ENCODE measurements at places on chromosomes 6 and 20.

- no peak for DNase-seq
Observed at GRCh38 chr6:140275725-140276124, 901.3 kb upstream of the CITED2 start.

DNA sequence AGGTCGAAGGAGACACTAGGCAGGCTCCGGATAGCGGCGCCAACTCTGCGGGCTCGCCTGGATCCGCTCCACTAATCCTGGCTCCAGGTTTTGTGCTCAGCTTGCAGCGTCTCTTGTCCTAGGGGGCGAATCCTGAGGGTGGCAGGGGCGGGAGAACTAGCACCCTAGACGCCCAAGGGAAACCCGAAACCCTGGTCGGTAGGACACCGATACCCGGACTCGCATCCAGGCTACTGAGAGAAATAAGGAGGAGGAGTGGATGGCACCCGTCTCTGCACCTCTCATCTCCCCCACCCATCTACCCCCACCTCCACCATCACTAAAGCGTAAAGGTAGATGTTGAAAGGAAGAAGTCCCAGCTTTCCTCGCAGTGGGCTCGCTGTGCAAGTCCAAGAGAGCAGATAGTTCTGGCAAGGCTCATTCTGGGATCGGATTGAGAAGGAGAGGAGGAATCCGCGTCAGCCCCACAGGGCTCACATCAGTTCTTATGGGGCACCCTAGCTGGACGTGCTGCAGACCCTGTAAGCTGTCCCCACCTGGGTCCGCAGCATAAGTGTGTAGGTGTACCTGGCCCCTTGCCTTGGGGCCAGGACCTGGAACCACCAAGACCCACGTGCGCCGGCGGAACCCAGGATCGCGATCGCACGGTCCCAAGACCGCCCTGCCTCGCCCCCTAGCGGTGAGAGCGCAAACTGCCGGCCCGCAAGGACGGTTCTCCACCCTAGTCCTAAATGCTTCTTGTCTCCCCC lies 6.9 kb downstream of the SLC32A1 start:
- DNase-seq = peak; percentile 29

DNA sequence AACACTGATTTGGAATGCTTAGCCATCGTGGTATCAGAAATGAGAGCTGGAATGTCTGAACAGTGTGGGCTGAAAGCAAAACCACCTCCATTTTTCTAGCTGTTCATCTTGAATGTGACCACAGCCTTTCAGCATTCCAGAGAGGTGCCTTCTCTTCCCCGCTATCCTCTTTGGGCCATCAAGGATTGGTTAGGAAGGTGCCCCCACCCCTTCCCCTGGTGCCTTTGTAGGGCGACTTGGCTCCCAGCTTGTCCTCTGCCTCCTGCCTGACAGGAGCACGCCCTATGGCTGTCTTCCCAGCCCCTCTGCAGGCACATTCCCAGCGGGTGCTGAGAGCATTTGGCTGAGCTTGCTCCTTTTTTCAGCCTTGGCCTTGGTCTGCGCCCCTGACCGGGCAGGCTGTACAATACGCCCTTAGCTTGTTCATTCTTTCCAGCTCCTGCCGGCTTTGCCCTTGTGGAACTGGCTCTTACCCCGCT lies 97.5 kb downstream of the ARMC2 start:
- DNase-seq = no peak

- DNase-seq = no peak
Observed at GRCh38 chr6:82841309-82841708, 224.3 kb downstream of the UBE3D start.

- no peak for DNase-seq
Observed at GRCh38 chr6:83853178-83854000, at the start of gene RIPPLY2. Gene RIPPLY2, plus strand, starts transcription at chr6:83853360. Its CDS starts 57 bp downstream, at chr6:83853417.

GRCh38 chr6:170439366-170440361 lies 113.4 kb downstream of the PSMB1 start:
- no peak for DNase-seq

GRCh38 chr6:14765721-14766390 lies 480.0 kb upstream of the JARID2 start:
- DNase-seq = no peak

DNA sequence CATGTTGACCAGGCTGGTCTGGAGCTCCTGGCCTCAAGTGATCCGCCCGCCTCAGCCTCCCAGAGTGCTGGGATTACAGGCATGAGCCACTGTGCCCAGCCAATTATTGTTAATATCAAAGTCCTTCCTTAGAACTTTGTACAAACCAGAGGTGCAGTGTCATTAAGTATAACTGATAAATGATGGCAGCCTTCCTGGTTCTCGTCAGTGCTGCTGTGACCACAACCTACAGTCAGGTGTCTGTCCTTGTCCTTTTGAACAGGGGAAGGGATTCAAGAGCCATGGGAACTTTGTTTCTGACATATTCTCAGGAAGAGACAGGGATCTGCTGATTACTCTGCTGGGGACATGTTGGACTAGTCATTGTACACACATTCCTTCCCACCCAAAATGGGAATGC lies 103.2 kb upstream of the TIAM2 start:
- DNase-seq = no peak

DNA sequence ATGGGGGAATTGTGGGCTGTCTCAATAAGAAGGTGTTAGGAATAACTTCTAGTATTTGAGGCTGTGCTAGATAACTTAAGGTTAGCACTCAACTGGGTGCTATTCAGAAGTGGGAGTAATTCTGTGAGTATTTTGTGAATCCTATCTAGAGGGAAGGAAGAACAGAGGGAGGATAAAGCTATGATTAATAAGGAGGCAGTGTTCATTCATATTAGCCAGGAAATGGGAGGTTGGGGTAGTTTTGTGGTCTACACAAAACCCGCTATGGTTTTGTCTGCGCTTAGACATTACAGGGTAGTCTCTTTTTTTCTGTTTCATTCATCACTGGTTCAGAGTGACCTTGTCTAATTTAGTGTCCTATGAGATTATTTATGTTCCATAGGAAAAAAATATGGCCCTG lies 341.0 kb downstream of the ARHGAP18 start:
- DNase-seq = no peak

DNA sequence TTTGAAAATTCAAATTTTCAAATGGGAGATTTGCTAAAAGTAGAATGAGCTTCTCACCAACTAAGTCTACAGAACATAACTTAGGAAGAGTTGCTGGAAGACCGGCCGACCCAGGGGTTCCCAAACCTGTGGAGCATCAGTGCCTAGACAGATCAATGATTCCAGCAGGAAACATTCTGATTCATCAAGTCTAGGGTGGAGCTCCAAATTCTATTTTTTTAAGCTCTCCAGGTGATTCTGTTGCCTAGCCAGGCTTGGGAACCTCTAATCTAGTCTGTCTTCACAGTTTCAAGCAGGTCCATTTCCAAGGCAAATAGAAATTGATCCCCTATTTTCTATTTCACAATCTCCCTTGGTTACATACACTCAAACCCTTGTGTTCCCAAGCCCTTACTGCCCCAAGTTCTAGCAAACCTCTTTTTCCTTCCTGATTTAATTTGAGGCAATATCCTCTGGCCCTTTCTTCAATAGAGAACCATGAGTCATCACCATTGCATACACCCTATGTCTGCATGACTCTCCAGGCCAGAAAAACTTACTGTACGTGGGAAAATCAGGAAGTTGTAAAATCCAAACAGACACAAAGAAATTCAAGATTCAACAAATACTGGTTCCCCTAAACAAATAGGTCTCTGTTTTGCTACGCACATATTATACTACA lies 8.9 kb downstream of the ATXN1 start:
- no peak for DNase-seq

DNA sequence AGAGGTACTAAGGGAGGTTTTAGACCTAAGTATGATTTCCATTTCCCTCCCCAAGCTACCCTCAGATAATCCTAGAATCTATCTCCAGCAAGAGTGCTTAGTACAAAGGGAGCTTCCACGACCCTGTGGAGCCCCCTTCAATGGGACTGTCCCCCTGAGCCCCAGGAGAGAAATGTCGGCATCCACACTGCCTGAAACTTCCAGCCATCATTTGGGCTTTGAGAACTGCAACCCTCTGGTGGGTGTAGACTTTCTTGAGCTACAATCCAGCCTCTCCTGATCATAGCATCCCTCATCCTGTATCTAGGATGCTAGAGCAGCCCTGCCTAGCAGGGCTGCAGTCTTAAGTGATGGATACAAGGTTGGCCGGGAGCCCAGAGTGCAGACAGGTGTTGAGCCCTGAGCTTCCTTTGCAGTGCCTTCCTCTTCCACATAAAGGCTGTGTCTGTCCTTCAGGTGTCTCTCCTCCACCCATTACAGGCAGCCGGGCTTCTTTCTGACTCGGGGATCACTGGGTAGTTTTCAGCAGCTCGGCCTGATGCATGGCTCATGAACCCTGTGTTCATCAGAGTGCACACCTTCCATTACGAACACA lies 424.5 kb downstream of the PREX1 start:
- DNase-seq = no peak

DNA sequence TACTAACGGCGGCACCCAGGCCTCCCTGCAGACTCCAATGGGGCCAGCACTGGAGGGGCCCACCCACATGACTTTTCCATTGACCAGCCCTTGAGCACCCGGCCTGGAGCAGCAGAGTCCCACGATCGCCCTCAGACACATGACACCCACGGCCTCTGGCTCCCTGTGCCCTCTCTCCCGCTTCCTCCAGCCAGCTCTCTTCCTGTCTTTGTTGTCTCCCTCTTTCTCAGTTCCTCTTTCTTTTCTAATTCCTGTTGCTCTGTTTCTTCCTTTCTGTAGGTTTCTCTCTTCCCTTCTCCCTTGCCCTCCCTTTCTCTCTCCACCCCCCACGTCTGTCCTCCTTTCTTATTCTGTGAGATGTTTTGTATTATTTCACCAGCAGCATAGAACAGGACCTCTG lies 26.1 kb upstream of the FANCE start:
- DNase-seq = no peak

- no peak for DNase-seq
Observed at GRCh38 chr6:119594907-119595306, 245.3 kb upstream of the MAN1A1 start.

GRCh38 chr6:136334853-136335252 lies 45.2 kb upstream of the BCLAF1 start:
- no peak for DNase-seq

DNA sequence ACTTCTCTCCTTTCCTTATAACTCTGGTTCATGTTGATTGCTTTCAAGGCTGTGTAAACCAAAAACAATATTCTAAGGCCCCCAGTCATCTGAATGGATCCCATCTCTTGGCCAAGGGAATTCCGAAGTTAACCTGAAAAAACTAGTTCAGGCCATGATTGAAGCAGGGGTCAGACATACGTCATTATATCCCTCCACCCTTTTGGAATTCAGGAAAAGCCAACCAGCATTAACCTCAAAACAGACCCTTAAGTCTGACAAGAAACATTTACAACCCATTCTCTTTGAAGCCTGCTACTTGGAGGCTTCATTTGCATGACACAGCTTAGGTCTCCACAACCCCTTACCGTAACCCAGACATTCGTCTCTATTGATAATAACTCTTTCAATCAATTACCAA lies 39.7 kb downstream of the SLC26A8 start:
- DNase-seq = no peak

DNA sequence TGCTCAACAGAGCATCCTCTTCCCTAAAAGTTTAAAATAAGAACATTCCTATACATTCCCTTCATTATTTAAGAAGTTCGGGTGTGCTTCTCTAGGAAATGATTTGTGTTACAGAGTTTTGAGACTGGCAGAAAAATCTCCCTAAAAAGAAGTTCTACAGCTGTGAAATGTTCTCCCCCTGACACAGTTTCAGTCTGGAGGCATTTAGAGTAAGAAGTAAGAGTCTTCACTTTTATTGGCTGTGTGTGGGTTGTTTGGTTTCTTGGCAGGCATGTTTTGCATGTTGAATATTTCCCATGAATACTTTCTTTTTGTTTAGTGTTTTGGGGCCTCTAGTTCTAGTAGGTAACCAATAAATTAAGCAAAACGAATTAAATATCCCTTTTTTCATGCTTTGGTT lies 195.9 kb downstream of the TENT5A start:
- no peak for DNase-seq

- DNase-seq = no peak
Observed at GRCh38 chr6:122484760-122485159, 13.2 kb upstream of the SERINC1 start.

GRCh38 chr20:20237093-20237959 lies 130.6 kb upstream of the INSM1 start:
- peak; percentile 12 for DNase-seq

- DNase-seq = no peak
Observed at GRCh38 chr6:124436803-124437202, 525.4 kb upstream of the RNF217 start.

DNA sequence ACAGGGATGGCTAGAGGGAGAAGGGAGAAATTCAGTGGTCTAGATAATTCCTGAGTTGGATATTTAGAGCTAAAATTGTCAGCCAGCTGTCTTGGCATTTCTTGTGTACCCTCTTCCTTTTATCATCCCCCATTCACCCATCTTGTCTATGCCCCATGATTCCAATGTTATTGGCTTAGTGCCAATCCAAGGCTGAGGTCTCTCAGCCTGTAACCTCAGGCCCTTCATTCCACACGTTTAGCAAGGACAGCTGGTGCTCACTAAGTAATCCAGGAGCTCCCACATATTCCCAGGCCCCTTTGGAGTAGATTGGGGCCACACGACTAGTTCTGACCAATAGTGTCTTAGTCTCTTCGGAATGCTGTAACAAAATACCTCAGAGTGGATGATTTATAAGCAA lies 112.4 kb upstream of the ATXN1 start:
- no peak for DNase-seq

DNA sequence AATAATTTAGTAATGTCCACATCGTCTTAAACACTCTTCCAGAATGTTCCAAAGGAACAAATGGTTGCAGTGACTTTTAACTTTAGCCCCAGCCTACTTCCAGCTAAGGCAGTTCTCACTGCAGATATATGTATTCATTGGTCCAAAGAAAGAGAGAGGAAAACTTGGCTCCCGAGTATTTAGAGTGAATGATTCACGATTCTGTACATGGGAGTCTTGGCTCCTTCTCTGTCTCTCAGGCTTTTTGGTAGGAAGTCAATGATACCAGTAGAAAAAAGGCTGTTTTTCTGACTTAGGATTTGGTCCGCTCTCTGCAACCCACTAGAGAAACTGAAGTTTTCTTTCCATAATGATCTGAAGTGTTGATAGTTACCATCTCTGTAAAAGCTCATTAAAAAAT lies 38.6 kb downstream of the E2F3 start:
- DNase-seq = no peak

- no peak for DNase-seq
Observed at GRCh38 chr6:163386329-163386908, 28.1 kb upstream of the QKI start.

GRCh38 chr6:15505463-15505918 lies 157.3 kb downstream of the DTNBP1 start:
- no peak for DNase-seq

DNA sequence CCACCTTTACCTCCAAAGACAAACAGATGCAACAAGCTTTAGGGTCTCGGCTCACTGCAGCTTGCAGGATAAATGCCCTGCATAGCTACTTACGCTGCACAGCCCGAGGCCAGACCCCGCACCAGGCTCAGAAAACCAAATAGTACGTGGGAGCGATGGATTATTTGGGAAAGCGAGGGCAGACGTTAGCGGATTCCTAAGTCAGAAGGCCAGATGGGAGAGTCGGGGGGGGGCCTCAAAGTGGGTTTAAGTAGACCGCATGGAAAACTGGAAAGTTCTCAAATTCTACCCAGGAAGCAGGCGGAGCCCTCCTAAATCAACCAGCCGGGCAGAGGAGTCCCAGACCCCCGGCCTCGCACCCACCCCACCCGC lies 382 bp downstream of the SFT2D1 start:
- no peak for DNase-seq

GRCh38 chr20:1687053-1687452 lies 29.5 kb upstream of the SIRPG start:
- DNase-seq = no peak

GRCh38 chr6:80449726-80450125 lies 343.3 kb downstream of the BCKDHB start:
- no peak for DNase-seq

- no peak for DNase-seq
Observed at GRCh38 chr6:75272145-75272840, 12.3 kb downstream of the TMEM30A start.
